ENCODE measurements at places on chromosomes 7 and 10. TPM values are rescaled to one million over a fixed set of nuclear protein-coding genes. Genes with fewer than 3 reads are reported as not detected.

- no peaks in the 10 kb centered on the region for H3K36me3 ChIP-seq
- no peak overlapping the region for H3K27ac ChIP-seq
- no peak for DNase-seq
- no peak overlapping the region for H3K4me3 ChIP-seq
- no peaks in the 10 kb centered on the region for H3K27me3 ChIP-seq
Observed at GRCh38 chr10:77357185-77357584, 280.4 kb downstream of the KCNMA1 start.

The RPEL1 gene
- not detected for total RNA-seq

GRCh38 chr7:156162451-156162850 is 350.2 kb upstream of the SHH start:
- no peaks in the 10 kb centered on the region for H3K4me1 ChIP-seq
- H3K4me3 ChIP-seq: no peak overlapping the region
- no peaks in the 10 kb centered on the region for H3K27me3 ChIP-seq
- DNase-seq: peak; percentile 33
- H3K27ac ChIP-seq: no peak overlapping the region
- no peaks in the 10 kb centered on the region for H3K36me3 ChIP-seq

GRCh38 chr7:28808796-28809533 is 149.2 kb downstream of the TRIL start:
- H3K27me3 ChIP-seq: no peaks in the 10 kb centered on the region
- H3K27ac ChIP-seq: no peak overlapping the region
- no peaks in the 10 kb centered on the region for H3K4me1 ChIP-seq
- DNase-seq: no peak
- no peak overlapping the region for H3K4me3 ChIP-seq
- H3K36me3 ChIP-seq: no peaks in the 10 kb centered on the region

The PAPOLB gene
- 0.46 TPM for total RNA-seq

- no peak overlapping the region for H3K27ac ChIP-seq
- H3K4me3 ChIP-seq: no peak overlapping the region
- H3K4me1 ChIP-seq: no peaks in the 10 kb centered on the region
- H3K27me3 ChIP-seq: no peaks in the 10 kb centered on the region
- H3K36me3 ChIP-seq: no peaks in the 10 kb centered on the region
Observed at GRCh38 chr10:84991301-84991700, 662.9 kb downstream of the CCSER2 start.

GRCh38 chr7:130513447-130513846 is 21.6 kb downstream of the MEST start:
- no peaks in the 10 kb centered on the region for H3K4me1 ChIP-seq
- H3K27ac ChIP-seq: no peak overlapping the region
- DNase-seq: no peak
- no peaks in the 10 kb centered on the region for H3K27me3 ChIP-seq
- H3K4me3 ChIP-seq: no peak overlapping the region
- peaks cover 20% of the 10 kb centered on the region for H3K36me3 ChIP-seq

The GARIN1A gene
- 4.6 TPM for total RNA-seq

DNA sequence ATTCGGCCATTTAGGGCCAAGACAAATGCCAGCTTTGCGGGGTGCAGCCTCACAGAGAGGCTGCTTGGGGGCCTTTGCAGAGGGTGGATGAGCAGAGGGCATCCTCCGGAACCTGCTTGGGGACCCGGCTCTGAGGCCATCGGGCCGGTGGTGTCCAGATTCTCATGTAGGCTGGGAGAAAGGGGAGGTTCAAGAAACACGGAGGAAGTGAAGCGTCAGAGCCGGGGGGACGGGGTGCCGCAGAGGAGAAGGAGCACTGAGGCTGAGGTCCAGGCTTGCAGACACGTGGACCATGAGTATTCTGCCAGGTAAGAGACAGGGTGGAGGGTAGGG is 150.7 kb upstream of the SHH start:
- H3K36me3 ChIP-seq: no peaks in the 10 kb centered on the region
- DNase-seq: no peak
- H3K4me3 ChIP-seq: no peak overlapping the region
- H3K27me3 ChIP-seq: no peaks in the 10 kb centered on the region

DNA sequence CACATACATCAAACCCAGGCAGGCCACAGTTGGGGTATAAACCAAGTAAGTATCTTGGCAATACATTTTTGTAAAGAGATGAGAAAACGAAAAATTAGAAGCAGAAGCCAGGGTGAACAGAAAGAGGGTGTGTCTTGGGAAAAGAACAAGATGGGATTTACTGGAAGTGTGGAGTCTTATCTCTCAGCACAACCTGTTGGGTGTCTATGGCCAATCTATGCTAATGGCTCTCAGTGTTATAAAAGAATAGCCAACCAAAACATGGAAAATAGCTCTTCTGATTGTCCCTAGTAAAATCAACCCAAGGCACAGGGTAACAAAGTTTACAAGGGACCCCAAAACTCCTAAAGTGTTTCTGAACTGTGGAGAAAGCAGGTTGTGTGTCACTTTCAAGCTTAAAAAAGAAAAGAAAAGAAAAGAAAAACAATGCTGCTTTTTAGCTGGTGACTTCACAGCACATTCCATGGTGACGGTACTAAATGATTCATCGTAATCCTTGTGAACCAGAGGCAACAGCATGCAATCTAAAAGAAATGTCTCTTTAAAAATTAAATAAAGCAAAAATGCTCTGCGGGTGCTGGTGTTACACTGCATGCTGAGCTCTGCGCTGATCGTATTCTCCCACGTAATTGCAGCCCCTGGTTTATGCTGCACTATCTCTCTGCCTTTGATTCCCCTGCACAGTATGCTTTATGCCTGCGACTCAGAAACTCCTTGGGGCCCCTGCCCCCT is 100.8 kb downstream of the C10orf90 start:
- H3K36me3 ChIP-seq: no peaks in the 10 kb centered on the region
- no peak for DNase-seq
- no peaks in the 10 kb centered on the region for H3K4me1 ChIP-seq

- H3K4me3 ChIP-seq: no peak overlapping the region
- H3K27me3 ChIP-seq: no peaks in the 10 kb centered on the region
- H3K36me3 ChIP-seq: no peaks in the 10 kb centered on the region
- no peaks in the 10 kb centered on the region for H3K4me1 ChIP-seq
Observed at GRCh38 chr7:36847946-36848345, 123.7 kb upstream of the AOAH start.

- H3K4me3 ChIP-seq: peak overlapping the region; percentile 32
- H3K27ac ChIP-seq: peak overlapping the region; percentile 67
- DNase-seq: peak; percentile 39
- H3K36me3 ChIP-seq: no peaks in the 10 kb centered on the region
- H3K4me1 ChIP-seq: peaks cover 31% of the 10 kb centered on the region
- peaks cover 4% of the 10 kb centered on the region for H3K27me3 ChIP-seq
Observed at GRCh38 chr10:6141296-6142151, 52.7 kb downstream of the RBM17 start.

The CLDN3 gene
- 57.6 TPM for total RNA-seq

GRCh38 chr7:4225881-4226523 is 456.1 kb upstream of the FOXK1 start:
- H3K36me3 ChIP-seq: no peaks in the 10 kb centered on the region
- H3K27ac ChIP-seq: no peak overlapping the region
- H3K27me3 ChIP-seq: no peaks in the 10 kb centered on the region
- no peaks in the 10 kb centered on the region for H3K4me1 ChIP-seq
- H3K4me3 ChIP-seq: no peak overlapping the region

The CUTC gene
- total RNA-seq: 13.4 TPM

The GCK gene
- not detected for total RNA-seq

The SCART1 gene
- total RNA-seq: 4.6 TPM

GRCh38 chr10:61589547-61590243 is 73.0 kb upstream of the CABCOCO1 start:
- no peak for DNase-seq
- H3K27ac ChIP-seq: no peak overlapping the region
- no peaks in the 10 kb centered on the region for H3K4me1 ChIP-seq
- no peaks in the 10 kb centered on the region for H3K36me3 ChIP-seq

DNA sequence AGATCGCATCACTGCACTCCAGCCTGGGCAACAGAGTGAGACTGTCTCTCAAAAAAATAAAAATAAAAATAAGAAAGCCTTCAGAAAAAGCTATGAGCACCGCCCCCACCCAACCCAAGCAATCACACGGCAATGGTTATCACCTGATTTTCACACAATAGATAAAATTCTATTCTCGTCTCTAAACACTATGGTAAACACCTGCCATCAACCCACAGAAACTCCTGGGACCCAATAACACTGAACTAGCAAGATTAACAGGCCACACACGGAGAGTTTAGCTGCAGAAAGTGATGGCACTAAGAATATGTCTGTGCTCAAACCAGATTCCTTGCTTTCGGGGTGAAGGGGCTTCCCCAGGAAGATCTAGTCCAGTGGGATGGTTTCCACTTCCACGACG is 173.8 kb downstream of the DIP2C start:
- H3K4me1 ChIP-seq: peaks cover 19% of the 10 kb centered on the region
- H3K27ac ChIP-seq: no peak overlapping the region
- no peaks in the 10 kb centered on the region for H3K27me3 ChIP-seq
- no peaks in the 10 kb centered on the region for H3K36me3 ChIP-seq
- no peak overlapping the region for H3K4me3 ChIP-seq

GRCh38 chr10:28587270-28587969 is 54.5 kb downstream of the WAC start:
- DNase-seq: no peak
- H3K4me1 ChIP-seq: peaks cover 25% of the 10 kb centered on the region
- H3K36me3 ChIP-seq: peaks cover 15% of the 10 kb centered on the region
- no peak overlapping the region for H3K4me3 ChIP-seq
- no peaks in the 10 kb centered on the region for H3K27me3 ChIP-seq

The FAM25A gene
- total RNA-seq: not detected

DNA sequence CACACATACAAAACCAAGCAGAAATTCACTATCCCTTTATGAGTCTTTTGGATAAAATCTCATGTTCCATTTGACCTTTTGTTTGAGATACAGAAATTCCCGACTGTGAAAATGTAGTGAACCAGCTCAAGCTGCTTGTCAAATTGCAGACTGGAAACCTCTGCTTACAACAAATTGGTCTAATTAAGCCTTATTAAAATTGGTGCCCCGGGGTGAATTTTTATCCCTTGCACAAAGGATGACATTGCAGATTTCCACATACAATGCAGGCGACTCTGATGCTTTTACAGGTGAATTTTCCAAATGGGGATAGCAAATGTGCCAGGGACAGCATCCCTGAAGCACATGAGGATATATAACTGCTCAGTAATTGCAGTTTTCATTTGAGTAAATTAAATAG is 257.3 kb downstream of the BMPER start:
- H3K27ac ChIP-seq: no peak overlapping the region
- H3K4me3 ChIP-seq: no peak overlapping the region

GRCh38 chr7:129512192-129512591 is 9.9 kb downstream of the SMKR1 start:
- DNase-seq: no peak
- H3K4me3 ChIP-seq: no peak overlapping the region
- no peaks in the 10 kb centered on the region for H3K27me3 ChIP-seq
- H3K27ac ChIP-seq: no peak overlapping the region
- no peaks in the 10 kb centered on the region for H3K4me1 ChIP-seq
- H3K36me3 ChIP-seq: no peaks in the 10 kb centered on the region

The FAM131B gene
- total RNA-seq: 0.61 TPM

DNA sequence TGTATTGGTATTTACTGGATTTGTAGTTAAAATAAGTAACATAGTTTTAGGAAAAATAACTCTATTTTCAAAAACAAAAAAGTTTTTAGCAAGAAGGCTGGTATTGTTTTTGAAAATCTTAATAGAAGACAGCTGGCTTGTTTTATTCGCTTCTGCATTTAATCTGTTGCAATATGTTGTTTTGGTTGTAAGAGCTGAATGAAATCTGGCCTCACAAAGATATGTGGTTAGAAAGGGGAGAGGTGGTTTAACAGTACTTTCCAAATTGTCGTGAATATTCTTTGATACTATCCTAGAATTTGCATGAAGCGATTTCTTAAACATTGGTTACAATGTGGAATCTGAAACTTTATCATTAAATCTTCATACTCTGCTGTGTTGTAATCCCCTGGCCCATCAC is 355.9 kb upstream of the FZD8 start:
- H3K36me3 ChIP-seq: no peaks in the 10 kb centered on the region
- H3K4me3 ChIP-seq: no peak overlapping the region
- no peak for DNase-seq
- H3K27ac ChIP-seq: no peak overlapping the region

DNA sequence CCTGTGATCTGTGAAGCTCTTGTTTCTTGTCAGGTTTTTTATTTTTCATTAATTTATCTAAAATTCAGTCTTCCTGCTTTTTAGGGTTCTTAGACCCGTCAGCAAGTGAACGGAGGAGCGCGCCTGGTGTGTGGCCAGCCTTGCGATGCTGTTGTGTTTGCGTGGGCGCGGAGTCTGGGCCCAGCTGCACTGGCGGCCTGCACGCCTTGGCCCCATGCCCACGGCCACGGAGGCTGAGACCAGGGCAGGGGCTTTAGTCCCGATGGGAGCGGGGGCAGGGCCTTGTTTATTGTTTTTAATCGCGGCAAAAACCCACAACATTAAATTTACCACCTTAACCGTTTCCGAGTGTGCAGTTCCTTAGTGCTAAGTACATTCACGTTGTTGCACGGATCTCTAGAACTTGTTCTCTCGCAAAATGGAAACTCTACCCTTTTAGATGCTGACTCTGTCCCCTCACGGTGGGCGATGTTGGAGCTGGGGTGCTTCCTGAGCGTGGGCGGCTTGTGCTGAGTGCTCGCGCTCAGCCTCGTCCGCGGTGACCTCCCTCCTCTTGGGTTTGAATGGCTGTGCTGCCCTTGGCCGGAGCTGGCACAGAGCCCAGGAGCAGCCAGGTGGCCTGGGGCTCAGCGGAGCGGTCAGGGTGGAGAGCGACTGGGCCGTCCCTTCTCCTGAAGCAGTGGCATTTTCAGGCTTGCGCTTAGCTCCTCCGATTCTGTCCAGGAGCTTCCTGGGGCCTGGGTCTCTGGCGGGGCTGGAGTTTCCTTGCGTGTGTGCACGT is 69.1 kb downstream of the INPP5A start:
- H3K36me3 ChIP-seq: no peaks in the 10 kb centered on the region
- H3K4me3 ChIP-seq: no peak overlapping the region
- peaks cover 8% of the 10 kb centered on the region for H3K4me1 ChIP-seq
- peak; percentile 20 for DNase-seq
- no peaks in the 10 kb centered on the region for H3K27me3 ChIP-seq

The PRTFDC1 gene
- 0.91 TPM for total RNA-seq

DNA sequence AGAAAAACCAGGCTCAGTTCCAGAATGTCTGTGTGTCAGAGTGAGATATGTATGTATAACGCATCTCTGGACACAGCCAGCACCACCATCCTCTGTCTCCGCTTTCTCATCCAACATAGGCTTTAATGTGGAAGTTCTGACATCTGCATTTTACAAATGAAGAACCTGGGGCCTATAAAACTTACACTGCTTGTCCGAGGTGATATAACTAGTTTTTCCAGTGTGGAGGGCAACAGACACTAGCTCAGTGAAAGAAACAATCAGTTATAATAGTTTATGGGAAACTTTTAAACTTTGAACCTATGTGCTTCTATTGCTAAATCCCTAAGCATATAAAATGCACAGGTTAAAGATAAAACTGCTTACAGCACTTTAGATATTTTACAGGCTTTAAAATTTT is 208.7 kb downstream of the CRPPA start:
- no peak overlapping the region for H3K27ac ChIP-seq
- no peak overlapping the region for H3K4me3 ChIP-seq
- H3K4me1 ChIP-seq: no peaks in the 10 kb centered on the region
- no peaks in the 10 kb centered on the region for H3K36me3 ChIP-seq
- no peaks in the 10 kb centered on the region for H3K27me3 ChIP-seq
- DNase-seq: no peak

The RAB19 gene
- 6.2 TPM for total RNA-seq

All from upper lobe of left lung (tissue), 6 donors.